ENCODE measurements at places on chromosomes 6 and 20. TPM values are rescaled to one million over a fixed set of nuclear protein-coding genes. Genes with fewer than 3 reads are reported as not detected.

- no peak for DNase-seq
- no peak overlapping the region for H3K27ac ChIP-seq
- no peaks in the 10 kb centered on the region for H3K27me3 ChIP-seq
- H3K4me3 ChIP-seq, result no peak overlapping the region
Observed at GRCh38 chr20:33881989-33882388, 70.8 kb downstream of the CHMP4B start.

GRCh38 chr6:22966691-22967422 lies 397.5 kb downstream of the HDGFL1 start:
- H3K36me3 ChIP-seq, result no peaks in the 10 kb centered on the region
- H3K4me1 ChIP-seq, result no peaks in the 10 kb centered on the region

- H3K27me3 ChIP-seq, result peaks cover 21% of the 10 kb centered on the region
- H3K4me1 ChIP-seq, result no peaks in the 10 kb centered on the region
- no peak overlapping the region for H3K4me3 ChIP-seq
- no peak for DNase-seq
- H3K27ac ChIP-seq, result no peak overlapping the region
- H3K36me3 ChIP-seq, result no peaks in the 10 kb centered on the region
Observed at GRCh38 chr20:57079031-57080005, 187.1 kb downstream of the BMP7 start.

OR2H2 gene
- not detected for total RNA-seq

TP53TG5 gene
- total RNA-seq, result 1.9 TPM
